ENCODE measurements at places on chromosomes 6 and 20.

DNA sequence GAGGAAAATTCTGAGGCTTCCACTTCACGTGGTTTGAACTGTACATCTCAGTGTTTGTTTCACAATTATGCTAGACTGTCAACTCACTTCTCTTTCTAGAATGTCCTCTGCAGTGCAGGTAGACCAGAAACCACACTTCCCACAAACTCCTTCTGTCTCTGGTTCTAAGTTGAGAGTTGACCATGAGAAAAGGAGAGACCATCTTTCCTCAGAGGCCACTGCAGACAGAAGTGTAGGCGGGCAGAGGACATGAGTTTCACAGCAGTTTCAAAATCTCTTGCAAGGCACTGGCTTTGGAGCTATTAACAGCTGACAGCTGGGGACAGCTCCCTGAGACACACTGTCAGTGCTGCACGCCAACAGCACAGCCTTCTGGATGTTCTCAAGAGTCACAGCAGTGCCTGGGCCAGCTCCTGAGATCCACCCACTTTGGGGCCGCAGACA is 55.4 kb upstream of the MOXD1 start:
- no peak for DNase-seq

GRCh38 chr6:53793318-53794136 is 1.3 kb upstream of the LRRC1 start:
- peak; percentile 63 for DNase-seq

GRCh38 chr6:141990840-141991239 is 141.9 kb upstream of the GJE1 start:
- no peak for DNase-seq

GRCh38 chr20:46176739-46177378 is 58.7 kb downstream of the CD40 start:
- no peak for DNase-seq

- DNase-seq = no peak
Observed at GRCh38 chr6:36049582-36049981, 22.0 kb downstream of the MAPK14 start.

- DNase-seq = no peak
Observed at GRCh38 chr6:43737272-43738081, 32.5 kb upstream of the VEGFA start.

DNA sequence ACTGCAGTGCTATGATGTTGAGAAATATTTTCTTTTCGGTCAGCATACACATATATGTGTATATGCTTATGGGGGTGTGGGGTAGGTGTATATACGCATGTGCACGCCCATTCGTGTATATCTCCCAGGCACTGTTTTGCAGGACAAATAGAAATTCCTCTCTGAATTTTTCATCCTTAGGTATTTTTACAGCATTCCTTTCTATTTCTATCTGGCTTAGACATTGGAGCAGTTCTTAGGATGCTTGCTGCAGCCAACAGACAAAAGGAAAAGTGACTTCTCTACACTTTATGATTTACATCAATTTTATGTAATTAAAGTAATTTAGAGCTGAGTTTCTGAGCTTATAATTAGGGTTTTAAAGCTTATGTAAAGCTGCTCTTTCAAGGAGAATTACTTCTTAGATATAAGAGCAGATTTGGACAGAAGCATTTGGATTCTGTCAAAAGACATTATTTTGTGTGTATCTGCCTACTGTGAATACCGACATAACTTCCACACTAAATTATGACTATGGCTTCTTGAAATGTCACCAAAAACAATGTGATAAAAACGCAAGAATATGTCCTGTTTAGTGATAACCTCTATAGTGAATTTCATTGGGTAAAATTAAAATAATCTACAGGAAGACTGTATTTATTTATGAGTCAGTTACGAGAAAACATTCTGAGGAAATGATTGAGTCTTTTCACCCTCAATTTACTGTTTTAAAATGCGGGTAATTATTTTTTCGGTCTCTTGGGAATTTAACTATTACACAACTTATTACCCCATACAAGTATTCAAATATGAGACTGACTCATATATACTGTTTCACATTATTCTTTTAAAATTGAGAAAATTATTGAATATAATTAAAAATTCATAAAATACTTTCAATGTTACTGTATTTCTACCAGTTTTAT is 21.3 kb upstream of the CEP43 start:
- DNase-seq = no peak

GRCh38 chr6:94623586-94623985 is 953.7 kb upstream of the MANEA start:
- DNase-seq = no peak

- no peak for DNase-seq
Observed at GRCh38 chr20:37395410-37395797, 49.5 kb downstream of the SRC start.

GRCh38 chr6:129248946-129249345 is 366.0 kb downstream of the LAMA2 start:
- DNase-seq = no peak

DNA sequence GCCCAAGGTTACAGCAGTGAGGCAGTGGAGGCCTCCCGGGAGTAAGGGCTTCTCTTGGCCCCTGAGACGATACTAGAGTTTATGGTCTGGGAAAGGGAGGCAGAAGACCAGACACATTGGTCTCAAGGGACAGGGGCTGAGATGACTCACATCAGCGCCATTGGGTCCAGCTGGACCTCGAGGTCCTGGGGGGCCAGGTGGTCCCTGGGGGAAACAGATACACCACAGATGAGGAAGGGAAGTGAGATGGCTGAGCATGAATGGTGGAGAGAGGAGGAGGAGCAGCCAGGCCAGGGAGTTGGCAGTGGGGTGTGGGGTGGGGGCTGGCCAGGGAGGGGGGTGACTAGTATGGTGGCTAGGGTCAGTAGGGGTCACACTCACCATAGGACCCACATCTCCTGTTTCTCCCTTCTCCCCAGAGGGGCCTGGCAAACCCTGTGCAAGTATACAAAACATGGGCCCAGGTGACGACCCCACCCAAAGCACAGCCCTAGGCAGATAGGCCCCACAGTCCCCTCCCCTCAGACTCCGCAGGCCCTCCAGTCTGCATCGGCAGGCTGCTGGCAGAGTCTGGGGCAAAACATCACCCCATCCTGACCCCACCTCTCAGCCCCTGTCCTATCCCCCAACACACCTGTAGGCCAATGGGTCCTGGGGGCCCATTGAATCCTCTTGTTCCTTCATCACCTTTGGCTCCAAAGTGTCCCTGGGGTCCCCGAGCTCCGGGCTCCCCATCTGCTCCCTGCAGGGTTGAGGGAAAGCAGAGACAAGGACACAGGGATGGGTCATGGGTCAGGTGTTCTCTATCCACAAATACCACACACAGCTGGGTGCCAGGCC is 21.9 kb downstream of the COL11A2 start:
- no peak for DNase-seq

DNA sequence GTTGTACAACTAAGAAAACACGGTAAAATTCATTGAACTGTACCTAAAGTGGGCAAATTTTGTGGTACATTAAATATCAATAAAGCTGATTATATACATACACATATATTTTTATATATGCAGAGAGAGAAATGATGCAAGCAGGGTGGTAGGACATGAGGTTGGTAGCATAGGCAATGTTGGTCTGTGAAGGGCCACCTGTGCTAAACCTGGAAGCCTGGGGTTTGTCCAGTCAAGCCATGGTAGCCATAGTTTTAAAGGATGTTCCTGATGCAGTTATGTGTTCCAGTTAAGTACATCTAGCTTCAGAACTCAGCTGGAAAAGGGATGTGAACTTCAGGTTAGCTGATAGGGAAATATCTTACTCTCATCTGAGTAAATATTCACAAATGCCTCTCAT is 60.1 kb downstream of the TRIM38 start:
- no peak for DNase-seq

DNA sequence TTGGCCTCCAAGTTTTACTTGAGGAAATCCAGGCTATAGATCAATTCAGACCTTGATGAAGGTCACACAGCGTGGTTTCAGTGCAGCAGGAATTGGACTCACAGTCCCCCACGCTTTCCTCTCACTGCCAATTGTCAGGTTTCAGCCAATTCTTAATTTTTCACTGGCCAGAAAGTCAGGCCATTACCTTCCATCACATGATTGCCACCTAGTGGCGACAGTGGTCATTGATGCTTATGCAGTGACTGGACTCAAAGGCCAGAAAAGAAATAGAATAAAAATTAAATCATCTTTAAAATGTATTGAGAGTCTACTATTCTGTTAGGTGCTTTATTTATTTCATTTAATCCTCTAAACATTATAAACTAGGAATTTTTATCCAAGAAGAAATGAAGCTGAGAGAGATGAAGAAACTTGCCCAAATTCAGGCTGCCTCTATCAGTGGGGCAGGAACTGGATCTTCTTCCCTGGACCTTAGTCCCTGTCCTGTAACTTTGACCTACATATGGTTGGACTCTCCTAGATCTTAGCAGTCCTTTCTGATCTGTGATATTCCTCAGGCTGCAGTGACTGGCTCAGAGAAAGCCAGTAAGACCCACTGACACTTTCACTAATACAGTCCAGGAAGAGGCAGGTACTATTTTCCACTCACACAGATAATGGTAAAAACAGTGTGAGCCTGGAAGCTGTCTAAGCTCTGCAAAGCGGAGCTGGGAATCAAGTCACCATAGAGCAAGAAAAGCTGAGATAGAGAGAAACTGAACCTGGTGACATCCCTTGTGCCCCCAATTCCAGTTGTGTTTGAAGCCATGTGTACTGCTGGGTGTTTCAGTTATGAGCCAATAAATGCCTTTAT is 133.3 kb downstream of the ELOVL4 start:
- peak; percentile 68 for DNase-seq

- no peak for DNase-seq
Observed at GRCh38 chr6:13378669-13379590, 50.6 kb upstream of the TBC1D7 start.

DNA sequence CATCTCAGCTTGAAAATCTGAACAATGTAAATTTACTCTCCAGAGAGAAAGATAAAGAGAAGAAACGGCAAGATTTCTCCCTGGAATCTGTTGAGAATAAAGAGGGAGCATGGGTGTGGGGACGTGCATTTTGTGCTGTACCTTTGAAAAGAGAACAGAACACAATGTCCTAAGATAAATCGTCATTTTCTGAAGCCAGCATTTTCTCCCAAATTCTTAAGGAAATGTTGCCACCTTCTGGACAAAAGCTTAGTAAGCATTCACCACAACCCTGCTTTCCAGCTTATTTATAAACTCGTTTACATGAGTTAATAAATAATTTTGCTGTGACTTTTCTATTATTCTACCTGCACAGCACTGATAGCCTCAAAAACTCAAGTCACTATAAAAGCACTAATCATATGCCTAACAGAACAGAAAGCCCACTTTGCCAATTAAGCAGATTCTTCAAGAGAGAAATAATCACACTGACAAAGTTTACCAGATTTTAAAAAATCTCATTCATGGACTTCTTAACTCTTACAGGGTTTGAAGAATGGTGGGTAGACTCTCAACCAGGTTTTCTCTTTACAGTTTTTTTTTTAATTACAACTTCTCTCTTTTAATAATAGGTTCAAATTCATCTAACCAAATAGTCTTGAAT is 155.8 kb downstream of the MBOAT1 start:
- DNase-seq = peak; percentile 73

DNA sequence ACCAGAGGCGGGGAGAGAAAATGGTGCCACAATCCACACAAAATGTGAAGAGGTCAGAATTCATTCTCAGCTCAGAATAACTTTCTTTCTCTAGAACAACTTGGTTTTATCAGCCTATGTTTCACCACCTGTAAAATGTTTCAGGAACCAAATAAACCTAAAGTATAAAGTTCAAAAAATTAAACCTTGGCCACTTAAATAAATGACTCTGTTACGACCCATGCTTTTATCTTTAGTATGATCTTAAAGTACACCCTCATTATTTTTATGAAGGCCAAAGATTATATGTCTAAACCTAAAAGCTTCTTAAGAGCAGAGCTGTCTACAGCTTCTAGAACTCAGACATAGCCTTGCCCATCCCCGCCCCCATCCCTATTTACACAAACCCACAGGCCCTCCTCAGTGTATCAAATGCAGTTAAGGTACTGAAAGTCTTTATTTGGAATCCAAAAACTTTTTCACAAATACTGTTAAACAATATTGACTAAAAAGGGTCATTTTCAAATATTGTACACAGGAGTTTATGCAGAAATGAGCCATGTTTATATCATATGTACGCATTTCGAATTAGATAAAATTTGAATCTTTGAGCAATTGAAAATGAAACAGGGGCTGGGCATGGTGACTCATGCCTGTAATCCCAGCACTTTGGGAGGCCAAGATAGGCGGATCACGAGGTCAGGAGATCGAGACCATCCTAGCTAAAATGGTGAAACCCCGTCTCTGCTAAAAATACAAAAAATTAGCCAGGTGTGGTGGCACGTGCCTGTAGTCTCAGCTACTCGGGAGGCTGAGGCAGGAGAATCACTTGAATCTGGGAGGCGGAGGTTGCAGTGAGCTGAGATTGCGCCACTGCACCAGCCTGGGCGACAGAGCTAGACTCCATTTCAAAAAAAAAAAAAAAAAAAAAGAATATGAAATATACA is 5.7 kb upstream of the NHSL1 start:
- no peak for DNase-seq

- no peak for DNase-seq
Observed at GRCh38 chr20:41320976-41321375, 3.4 kb upstream of the ZHX3 start.

DNA sequence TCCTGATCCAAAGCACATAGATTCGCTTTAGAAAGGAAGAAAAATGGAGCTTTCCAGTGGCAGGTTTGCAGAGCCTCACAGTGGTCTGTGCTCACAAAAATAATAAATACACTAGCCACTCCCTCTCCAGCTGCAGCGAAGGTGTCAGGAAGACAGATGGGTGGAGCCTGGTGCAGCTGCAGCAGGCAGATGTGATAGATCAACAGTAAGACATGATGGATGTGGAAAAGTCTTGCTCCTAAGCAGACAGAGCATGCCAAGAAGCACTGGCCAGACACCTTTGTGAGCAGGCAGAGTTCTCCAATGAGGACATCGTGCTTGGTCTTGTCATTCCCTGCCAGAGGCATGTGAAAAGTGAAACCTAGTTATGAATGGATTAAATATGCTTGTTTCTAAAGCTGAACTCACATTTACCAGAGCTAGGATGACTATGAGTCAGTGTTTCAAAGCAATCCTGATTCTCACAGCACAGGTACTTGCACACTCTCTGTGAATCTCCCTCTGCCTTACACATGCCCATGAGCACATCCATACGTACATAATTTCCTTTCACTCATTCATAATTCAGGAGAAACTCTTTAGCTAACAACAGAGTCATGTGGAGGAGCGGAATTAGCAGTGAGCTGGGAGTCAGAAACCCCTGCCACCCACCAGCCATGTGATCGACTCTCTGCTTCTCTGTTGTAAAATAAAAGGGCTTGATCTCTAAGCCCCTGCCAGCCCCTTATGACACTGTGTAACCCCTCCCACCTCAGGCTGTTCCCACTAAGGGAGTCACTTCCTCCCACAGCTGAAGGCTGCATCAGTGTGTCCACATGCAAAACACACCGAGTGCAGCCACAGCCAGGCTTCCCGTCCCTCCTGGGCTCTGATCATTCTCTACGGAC is 111.2 kb downstream of the SCML4 start:
- DNase-seq = peak; percentile 65

GRCh38 chr6:31927242-31927862 is at the start of gene C2:
C2 (plus strand) TSS chr6:31927717; CDS start chr6:31927753, 36 bp downstream.
- DNase-seq = no peak

GRCh38 chr6:44960898-44961297 is 367.2 kb upstream of the RUNX2 start:
- no peak for DNase-seq

Measured in common myeloid progenitor, CD34-positive (primary cell).